ENCODE measurements at places on chromosomes 5 and 9.

DNA sequence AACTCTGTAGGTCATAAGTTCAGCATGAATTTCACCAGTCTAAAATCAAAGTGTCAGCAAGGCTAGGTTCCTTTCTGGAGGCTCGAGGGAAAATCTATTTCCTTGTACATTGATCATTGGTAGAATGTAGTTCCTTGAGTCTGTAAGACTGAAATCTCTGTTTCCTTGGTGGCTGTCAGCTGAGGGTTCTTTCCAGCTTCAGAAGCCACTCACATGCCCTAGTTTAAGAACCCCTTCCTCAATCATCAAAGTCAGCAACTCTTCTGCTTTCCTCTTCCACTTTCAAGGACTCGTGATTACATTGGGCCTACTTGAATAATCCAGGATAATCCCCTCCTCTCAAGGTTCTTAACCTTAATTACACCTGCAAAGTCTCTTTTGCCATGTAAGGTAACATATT is 4.9 kb upstream of the SCAMP1 start:
- no peak for DNase-seq

DNA sequence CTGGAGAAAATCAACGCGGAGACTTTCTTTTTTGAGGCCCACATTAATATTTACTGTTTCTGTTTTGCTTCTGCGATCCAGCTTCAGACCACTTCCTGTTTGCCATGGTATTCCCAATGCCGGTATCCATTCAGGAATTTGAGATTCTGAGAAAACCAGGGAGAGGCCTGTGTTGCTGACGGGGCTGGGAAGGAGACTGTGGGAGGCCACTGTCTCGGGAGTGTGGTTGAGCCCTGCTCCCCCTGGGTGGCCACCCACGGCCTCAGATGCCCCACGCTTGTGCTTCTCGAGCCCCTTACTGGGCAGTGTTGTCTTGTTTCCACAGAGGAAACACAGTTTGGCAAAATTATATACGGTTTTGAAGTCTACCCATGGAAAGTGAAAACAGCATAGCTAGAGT is 403.6 kb upstream of the IRX2 start:
- DNase-seq, result no peak

DNA sequence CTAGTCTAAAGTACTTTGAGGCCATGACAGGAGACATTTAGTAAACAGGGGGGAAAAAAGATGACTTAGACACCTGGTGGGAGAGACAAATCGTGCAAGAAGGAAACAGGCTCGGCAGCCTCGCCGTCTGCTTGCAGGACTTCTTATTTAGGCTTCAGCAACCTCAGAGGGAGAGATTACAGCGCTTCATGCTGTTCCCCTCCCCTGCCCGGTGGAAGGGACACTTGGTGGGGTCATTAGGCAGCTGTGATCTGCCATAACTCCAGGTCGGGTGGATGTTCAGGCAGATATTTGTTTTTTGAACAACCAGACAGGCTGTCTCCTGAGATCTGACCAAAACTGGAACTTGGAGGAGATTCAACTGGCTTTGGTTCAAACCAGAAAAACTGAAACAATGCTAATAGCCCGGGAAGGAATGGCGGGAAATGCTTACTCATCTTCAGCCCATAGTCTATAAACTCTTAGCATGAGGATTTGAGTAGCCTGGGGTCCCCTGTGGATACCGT is 38.1 kb upstream of the CD180 start:
- no peak for DNase-seq

DNA sequence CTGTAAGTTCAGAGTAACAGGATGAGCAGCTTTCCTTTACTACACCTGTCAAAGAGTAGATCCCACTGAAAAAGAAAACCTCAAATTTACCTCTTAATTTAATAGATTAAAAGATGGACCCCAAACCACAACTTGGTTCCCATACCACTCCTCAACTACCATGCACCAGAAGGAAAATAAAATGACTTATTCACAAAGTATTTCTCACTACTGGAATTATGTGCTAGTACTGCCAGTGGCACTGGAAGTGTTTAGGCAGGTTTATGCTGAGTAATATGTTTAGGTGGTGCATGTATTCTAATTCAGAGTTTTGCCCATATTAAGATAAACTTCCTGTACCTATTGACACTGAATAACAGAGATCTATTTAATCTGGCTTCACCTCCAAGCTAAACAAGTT is 6.6 kb downstream of the PLK2 start:
- no peak for DNase-seq

DNA sequence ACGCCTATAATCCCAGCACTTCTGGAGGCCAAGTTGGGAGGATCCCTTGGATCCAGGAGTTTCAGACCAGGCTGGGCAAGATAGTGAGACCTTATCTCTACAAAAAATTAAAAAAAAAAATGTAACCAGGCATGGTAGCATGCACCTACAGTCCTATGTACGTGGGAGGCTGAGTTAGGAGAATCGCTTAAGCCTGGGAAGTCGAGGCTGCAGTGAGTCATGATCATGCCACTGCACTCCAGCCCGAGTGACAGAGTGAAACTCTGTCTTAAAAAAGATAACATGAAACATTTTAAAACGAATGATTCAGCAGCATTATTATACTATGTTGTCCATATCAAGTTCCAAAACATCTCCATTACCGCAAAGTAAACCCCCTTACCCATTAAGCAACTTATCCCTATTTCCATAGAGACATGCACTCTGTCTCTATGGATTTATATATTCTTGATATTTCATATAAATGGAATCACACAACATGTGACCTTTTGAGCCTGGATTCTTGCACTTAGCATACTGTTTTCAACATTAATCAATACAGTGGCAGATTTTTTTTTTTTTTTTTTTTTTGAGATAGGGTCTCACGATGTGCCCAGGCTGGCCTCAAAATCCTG is 56.9 kb upstream of the MTMR12 start:
- DNase-seq, result no peak

- DNase-seq, result no peak
These were observed 547.3 kb downstream of the TAF11L14 start for GRCh38 chr5:18181575-18181974.

DNA sequence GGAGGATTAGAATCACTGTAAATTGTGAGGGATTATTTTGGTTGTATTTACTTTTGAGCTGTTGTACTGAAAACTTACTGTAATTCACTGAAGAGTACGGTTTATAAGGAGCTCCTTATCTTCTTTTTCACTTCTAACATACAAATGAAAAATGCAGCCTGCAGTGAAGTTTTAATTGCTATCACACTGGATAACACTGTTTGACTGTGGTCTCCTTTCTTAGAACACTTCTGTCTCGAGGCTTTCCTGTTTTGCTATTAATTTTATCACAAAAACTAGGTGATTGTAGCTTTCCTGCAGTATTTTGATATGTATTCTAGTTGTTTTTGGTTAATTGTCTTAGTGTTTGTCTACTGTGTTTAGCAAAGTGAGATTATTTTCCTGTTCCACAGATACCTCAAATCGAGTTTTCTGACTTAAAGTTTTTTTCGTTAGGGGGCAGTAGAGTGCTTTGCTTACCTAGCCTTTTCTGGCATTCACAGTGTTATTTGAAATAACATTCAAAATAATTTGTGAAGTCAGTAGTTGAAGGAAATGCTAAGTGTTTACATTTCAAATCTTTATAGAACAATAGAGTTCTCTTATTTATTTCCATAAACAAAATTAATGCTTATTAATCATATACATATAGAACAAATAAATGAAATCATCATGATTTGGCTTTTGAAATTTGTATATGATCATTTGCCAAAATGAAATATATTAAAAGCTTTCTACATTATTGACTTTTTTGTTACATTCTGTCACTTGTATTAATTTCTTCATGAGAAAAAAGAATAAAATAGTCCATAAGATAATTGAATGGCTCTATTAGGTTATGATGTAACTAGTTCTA is 52.9 kb downstream of the COMMD10 start:
- no peak for DNase-seq

DNA sequence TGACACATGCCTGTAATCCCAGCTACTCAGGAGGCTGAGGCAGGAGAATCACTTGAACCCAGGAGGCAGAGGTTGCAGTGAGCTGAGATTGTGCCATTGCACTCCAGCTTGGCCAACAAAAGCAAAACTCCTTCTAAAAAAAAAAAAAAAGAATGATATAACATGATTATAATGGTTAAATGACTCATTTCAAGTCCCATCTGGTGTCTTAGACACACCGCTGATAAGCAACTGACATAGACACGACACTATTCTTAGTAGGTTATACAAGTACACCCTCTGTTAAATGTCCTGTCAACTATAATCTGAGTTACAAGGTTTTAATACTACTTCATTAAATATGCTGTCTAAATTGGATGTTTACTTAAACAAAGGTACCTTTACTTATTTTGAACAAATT is 405.3 kb upstream of the CLINT1 start:
- no peak for DNase-seq

DNA sequence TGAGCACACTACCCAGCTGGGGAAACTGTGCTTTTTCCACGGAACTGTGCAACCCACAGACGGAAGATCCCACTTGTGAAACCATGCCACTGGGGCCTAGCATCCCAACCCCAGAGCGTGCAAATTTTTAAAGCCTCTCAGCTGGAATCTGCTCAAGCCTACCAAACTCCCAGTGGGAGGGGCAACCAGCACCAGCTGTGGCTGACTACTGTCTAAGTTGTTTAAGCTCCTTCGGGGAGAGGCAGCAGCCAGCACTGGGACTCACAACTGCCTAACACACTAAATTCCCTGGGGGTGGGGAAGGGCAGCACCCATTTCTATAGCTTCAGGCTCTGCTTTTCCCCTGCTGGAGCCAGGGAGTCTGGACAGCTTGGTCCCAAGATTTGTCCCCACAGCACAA is 287.6 kb upstream of the MSX2 start:
- no peak for DNase-seq

- no peak for DNase-seq
These were observed 63.2 kb upstream of the CTXN3 start for GRCh38 chr5:127585661-127586060.

GRCh38 chr5:32051796-32052195 is 122.3 kb downstream of the GOLPH3 start:
- DNase-seq, result no peak

DNA sequence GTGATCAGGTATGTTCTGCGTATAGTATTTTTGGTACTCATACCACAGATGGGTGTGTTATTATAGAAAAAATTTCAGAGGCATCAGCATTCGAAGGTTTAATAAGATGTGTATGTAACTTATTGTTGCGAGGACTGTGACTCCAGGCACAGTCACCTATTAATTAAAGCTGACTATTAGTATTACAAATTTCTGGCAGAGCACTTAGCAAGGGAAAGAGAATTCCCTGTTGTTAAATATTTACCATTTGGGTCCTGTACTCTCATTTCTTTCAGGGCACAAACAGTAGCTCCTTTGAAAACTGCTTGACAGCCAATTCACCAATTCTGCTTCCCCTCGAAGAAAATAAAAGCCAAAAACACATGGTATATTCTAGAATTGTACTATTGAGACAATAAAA is 653.8 kb downstream of the ELAVL2 start:
- no peak for DNase-seq

DNA sequence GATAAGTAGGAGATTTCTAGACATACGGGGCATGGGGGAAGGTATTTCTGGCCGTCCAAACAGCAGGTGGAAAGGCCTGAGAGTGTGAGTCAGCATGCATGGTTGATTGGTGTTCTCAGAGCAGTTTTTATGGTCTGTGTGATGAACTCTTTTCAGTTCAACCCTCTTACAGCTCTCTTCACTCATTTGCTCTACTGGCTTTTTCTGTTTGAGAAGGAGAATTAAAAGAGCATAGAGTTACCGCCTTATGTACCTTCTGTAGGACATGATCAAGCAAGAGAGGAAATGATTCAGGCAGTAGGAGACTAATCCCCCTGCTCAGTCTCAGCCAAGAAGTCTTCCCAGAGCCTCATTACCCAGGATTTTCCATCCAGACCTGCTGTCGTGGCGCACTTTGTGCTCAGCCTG is 92.4 kb downstream of the PRDM6 start:
- DNase-seq, result no peak

- DNase-seq, result no peak
These were observed 14.0 kb upstream of the PWWP2A start for GRCh38 chr5:160133071-160133917.

DNA sequence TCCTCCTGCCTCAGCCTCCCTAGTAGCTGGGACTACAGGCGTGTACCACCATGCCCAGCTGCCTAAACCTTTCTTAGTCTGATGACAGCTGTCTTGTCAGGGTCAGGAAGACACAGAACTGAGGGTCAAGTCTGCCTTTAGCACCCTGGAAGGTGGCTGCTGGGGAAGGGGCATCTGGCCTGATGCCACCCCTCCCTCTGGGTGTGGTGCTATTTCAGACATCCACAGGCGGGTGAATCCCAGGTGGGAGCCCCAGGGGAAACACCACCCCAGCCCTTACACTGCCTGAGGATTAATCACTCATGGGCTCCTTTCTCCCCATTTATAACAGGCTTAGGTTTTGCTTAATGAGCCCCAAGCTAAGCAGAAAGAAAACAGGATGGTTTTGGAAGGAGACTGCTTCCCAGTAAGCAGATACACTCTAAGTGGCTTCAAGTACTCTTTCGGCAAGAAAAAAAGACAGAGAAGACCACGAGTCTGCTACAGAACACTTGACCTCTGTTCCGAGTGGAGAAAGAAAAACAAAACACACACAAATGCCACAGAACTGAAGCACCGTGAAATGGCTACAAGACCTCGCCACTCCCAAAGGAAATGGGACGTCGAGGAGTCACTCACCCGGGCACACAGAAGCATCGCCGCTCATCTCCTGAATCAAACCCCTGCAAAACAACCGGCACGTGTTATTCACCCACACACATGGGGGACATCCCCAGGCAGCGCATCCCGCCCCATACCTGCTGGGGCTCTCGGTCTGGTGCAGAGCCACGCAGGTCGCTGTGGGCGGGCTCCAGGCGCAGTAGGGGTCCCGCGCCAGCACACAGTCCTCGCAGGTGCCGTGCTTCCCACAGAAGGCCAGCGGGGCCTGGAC is 62.4 kb downstream of the SECISBP2 start:
- DNase-seq, result no peak

DNA sequence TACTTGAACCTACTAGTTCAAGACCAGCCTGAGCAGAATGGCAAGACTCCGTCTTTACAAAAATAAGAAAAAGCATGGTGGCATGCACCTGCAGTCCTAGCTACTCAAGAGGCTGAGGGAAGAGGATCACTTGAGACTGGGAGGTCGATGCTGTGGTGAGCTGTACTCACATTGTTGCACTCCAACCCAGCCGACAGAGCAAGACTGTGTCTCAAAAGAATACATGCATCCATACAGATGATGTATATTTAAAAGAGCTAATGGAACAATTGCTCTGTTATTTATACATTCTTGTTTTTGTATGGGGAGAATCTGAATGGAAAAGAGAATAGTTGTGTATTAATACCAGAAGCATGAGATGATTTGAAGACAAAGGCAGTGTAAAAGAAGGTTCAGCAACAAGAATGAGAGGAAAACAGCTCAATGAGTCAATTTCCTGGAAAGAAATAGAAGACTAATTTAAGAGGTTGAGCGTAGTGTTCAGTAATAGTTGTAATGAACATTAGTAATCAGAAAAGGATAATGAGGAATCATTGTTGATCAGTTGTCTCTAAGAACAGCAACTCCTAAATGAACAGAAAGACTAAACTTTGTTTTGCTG is 1.9 kb upstream of the LRRC70 start:
- no peak for DNase-seq

- no peak for DNase-seq
These were observed 416.1 kb downstream of the PSAT1 start for GRCh38 chr9:78712903-78713613.
